ENCODE measurements at places on chromosomes 7 and 10. TPM values are rescaled to one million over a fixed set of nuclear protein-coding genes. Genes with fewer than 3 reads are reported as not detected.

The CHST15 gene
- 21.8 TPM for total RNA-seq

- no peaks in the 10 kb centered on the region for H3K36me3 ChIP-seq
- H3K27me3 ChIP-seq: no peaks in the 10 kb centered on the region
- H3K4me1 ChIP-seq: no peaks in the 10 kb centered on the region
- DNase-seq: no peak
These were observed 263.3 kb upstream of the KLF6 start for GRCh38 chr10:4048236-4048864.

DNA sequence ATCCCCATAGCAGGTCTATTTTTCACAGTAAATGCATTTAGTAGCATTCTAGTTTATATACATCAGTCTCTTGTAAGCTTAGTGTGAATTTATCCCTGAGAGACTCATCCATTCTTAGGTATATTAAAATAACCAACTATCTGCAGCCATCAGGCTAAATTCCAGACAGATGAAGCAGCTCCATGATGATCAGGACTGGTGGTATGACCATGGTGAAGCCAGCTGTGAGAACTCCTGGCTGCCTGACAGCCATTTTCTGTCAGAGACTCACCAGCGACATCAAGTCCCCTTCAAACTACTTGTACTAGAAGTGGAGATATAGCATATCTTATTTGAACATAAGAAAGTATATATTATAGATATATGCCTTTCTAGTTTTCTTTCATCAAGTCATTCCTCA is 70.3 kb upstream of the GSDME start:
- H3K4me1 ChIP-seq: peaks cover 53% of the 10 kb centered on the region
- H3K4me3 ChIP-seq: no peak overlapping the region

- H3K4me3 ChIP-seq: no peak overlapping the region
- H3K27ac ChIP-seq: no peak overlapping the region
- H3K4me1 ChIP-seq: peaks cover 21% of the 10 kb centered on the region
- no peaks in the 10 kb centered on the region for H3K36me3 ChIP-seq
- no peak for DNase-seq
- H3K27me3 ChIP-seq: no peaks in the 10 kb centered on the region
These were observed 77.9 kb upstream of the RHOBTB1 start for GRCh38 chr10:61021926-61022325.

The SYCE1 gene
- total RNA-seq: not detected

All from stomach (tissue), 19 donors.